ENCODE measurements at places on chromosomes 5 and 9. TPM values are rescaled to one million over a fixed set of nuclear protein-coding genes. Genes with fewer than 3 reads are reported as not detected.

DNA sequence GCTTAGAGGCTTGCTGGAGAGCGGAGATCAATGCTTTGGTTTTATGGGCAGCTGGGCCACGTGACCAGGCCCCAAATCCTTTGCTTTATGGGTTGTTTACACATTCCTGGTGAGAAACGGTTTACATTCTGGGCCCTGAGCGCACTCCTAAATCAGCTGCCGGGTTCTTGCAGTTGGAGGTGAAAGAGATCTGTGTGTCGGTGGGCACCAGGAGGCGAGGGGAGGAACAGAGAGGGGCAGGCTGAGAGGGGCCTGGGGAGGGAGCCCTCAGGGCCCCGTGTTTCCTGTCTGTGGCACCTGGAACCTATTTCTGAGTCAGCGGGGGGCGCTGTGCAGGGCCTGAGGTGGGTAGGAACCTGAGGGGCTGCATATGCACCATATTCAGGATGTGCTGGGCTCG lies 63.5 kb upstream of the HAND1 start:
- no peak for DNase-seq

DNA sequence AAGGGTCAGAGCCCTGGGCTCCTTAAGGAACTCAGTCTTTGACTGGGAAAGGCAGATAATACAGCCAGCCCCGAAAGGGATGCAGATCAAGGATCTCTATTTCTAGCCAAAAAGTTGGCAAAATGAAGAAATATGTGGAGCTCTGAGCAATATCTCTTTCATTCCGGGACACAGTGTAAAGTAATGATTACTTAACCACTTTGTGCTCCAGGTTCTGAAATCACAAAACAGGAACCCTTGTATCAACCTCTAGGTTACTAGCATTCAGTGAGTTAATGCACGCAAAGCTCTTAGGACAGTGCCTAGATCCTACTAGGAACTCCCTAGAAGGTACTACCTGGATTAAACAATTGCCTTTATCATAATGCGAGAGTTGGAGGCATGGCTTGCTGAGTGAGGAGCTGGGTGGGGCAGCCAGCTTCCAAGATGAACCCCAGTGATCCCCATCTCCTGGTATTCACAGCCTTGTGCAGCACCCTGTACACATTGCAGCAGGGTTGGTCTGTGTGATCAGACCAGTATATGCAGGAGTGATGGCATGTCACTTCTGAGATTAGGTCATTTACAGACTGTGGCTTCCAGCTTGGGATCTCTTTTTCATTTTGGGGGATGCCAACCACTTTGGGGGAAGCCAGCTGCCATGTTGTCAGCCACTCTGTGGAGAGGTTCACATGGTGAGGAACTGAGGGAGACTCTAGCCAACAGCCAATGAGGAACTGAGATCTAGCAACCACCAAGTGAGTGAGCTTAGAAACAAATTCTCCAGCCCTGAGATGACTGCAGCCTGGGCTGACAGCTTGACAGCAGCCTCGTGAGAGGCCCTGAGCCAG lies 103.1 kb upstream of the SLC44A1 start:
- DNase-seq: no peak

DNA sequence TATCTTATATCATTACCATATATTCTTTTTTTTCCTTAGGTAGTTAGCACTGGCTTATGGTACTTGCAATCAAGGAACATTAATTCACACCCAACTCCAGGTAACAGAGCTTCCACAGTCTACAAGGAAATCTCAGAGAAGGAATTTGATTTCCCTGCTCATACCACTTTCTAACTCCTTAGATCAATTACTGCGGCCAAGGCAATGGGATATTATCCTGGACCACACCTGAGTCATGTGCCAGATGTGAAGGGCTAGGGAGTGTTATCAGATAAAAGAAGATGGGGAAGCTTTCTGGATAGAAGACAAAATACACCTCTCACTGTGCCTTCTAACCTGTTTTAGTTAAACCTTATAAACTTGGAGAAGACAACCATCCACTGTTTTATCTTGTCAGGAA lies 181.2 kb downstream of the CCDC192 start:
- no peak for DNase-seq

- no peak for DNase-seq
These were observed 333.7 kb upstream of the EDIL3 start for GRCh38 chr5:84718377-84718776.

- DNase-seq: no peak
These were observed 128.8 kb upstream of the CACNA1B start for GRCh38 chr9:137748741-137749140.

DNA sequence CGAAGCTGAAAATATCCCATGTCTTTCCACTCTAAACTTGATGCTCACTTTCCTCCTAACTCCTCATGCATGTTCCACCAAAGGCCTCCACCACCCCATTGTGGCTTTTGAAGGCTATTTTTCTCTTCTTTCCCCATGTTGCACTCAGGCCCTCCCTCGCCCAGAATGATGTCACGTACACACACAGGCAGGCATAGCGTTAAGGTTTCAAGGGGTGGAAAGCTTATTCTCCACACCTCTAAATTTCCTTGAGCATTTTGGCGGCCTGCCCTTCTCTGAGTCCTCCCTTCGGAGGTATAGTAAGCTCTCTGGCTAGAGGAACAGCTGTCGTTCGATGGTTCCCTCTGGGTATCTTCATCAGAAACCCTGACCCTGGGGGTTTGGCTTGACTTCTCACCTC lies 673.5 kb downstream of the ACTL7B start:
- no peak for DNase-seq

GRCh38 chr9:134039386-134040175 lies 14.3 kb downstream of the BRD3OS start:
- no peak for DNase-seq

DNA sequence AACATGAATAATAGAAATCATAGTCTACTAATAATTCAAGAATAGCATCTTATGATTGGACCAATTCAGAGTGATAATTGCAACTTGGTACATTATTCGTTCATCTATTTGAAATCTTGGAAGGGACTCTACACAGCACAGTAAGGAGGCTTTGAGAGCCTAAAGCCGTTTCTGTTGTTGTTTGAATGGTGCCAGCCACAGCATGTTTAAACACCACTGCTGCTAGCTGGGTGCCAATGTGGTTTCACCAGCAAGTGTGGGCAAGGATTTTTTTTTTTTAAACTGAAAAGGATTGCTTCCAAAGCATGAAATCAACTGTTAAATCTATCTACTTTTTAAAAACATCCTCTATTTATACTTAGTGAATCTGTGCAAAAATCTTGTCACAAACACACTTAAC lies 253.9 kb upstream of the MAP3K1 start:
- DNase-seq: no peak

DNA sequence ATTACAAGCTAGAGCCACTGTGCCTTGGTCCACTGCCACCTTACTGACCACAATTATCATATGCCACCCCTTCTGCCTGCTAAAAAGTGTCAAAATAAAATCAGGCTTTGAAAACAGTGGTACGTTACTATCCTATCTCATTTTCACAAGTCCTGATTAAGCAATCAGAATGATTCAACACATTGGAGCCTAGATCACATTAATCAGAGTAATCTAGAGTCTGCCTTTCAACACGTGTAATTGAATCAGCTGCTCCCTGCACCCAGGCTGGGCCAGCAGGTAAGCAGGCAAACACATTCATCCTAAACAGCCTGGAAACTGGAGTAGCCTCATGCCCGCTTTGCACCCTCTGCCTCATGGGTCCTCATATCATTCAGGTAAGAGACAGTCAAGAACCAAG lies 186.2 kb downstream of the DCP2 start:
- DNase-seq: no peak

DNA sequence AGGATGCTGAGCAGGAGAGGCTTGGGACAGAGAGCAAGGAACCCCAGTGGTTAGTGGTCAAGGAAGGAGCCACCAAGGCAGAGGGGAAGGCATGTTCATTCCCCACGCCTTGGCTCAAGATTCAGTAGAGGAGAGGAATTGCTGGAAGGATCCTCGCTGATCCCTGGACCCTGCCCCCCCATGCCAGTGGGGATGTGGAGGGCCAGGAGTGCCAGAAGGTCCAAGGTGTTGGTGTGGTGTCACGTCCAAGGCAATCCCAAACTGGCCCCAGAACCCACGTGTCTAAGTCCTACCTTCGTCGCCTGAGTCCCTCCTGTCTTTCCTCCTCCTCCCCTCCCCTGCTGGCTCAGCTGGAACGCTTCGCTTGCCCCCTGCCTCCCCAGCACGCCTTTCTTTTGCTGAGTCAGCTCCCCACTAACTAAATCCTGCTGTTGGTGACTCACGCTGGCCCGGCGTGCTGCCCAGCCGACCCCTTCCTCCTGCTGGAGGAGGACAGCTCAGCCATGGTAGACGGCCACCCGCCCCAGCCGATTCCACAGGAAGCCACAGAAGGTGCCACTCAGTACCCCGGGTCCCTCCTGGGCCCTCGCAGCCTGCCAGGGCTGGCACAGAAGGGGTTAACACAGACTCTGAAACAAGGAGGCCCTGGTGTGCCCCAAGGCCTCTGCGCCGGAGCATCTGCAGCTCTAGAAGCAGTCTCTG lies 37.6 kb upstream of the ORM1 start:
- DNase-seq: peak; percentile 85

DNA sequence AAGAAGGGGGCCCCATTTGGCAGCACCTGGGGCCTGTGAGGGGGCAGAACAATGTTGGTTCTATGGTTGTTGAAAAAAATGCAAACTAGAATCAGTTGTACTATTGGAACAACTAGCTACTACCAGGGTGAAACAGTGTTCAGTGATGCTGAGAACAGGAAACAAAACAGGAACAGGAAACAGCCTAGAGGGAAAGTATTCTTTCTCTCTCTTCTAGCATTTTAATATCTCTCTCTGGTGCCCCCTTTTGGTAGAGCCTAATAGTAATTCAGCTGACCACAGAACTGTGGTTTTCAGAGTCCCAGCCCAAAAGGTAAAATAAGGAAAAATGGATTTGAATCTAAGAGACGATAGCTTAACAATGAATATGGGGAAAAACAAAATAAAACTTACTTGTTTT lies 138.0 kb upstream of the KCNN2 start:
- no peak for DNase-seq

- DNase-seq: no peak
These were observed 104.0 kb upstream of the CDKN2B start for GRCh38 chr9:22112870-22113821.

- no peak for DNase-seq
These were observed 459.4 kb downstream of the ANXA1 start for GRCh38 chr9:73611032-73611431.

DNA sequence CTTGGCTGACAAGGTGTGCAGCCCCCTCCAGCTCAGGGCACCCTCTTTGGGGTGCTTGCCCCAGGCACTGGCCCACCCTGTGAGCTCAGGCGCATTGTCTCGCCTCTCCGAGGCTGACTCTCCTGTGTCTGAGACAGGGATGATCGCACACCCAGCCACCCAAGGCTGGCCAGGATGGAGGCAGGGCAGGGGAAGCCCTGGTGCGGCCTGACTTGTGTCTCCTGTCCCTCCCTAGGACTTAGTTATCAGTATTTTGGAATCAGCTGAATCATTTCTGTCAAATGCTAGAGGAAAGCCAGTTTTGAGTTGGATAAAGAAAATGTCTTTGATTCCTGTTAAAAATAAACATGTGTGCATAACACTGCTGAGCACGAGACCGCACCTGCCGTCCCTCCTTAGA lies 2.5 kb upstream of the DBH start:
- no peak for DNase-seq

DNA sequence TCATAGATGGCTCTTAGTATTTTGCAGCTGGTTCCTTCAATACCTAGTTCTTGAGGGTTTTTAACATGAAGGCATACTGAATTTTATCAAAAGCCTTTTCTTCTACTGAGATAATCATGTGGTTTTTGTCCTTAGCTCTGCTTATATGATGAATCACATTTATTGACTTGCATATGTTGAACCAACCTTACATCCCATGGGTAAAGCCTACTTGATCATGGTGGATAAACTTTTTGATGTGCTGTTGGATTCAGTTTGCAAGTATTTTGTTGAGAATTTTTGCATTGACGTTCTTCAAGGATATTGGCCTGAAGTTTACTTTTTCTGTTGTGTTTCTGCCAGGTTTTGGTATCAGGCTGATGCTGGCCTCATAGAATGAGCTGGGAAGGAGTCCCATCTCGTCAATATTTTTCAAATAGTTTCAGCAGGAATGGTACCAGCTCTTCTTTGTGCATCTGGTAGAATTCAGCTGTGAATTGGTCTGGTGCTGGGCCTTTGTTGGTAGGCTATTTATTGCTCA lies 49.7 kb downstream of the YIPF5 start:
- no peak for DNase-seq

GRCh38 chr9:105069285-105069684 lies 141.3 kb upstream of the ABCA1 start:
- no peak for DNase-seq

DNA sequence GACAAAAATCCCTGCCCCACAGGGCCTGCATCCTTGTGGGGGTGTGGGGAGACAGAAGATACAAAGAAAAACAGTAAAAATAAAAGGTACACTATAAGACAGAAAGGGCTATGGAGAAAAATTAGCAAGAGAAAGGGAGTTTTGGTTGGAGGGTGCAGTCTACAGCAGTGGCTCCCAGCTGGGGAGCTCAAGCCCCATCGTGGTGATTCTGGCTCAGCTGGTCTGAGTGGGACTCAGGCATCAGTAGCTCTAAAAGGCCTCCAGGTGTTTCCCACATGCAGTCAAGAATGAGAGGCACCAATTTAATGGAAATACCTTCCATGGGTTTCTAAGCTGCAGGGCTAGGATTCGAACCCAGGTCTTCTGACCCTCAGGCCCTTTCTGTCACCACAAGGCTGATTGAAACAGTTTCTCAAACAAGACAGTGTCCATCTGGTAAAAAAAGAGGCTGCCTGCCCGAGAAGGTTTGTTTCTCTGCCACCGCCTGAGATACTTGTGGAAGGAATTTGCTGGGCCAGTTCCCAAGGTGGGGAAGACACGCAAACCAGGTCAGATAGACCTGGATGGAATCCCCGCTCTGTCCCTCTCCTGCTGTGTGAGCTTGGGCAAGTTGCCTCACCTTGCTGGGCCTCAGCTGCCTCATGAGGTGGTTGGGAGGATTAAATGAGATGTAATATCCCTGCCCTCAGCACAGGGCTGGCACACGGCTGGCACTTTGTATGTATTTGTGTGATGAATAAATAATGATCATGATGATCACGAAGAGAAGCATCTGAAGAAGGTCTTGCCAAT lies 43.1 kb downstream of the COL27A1 start:
- DNase-seq: no peak

DNA sequence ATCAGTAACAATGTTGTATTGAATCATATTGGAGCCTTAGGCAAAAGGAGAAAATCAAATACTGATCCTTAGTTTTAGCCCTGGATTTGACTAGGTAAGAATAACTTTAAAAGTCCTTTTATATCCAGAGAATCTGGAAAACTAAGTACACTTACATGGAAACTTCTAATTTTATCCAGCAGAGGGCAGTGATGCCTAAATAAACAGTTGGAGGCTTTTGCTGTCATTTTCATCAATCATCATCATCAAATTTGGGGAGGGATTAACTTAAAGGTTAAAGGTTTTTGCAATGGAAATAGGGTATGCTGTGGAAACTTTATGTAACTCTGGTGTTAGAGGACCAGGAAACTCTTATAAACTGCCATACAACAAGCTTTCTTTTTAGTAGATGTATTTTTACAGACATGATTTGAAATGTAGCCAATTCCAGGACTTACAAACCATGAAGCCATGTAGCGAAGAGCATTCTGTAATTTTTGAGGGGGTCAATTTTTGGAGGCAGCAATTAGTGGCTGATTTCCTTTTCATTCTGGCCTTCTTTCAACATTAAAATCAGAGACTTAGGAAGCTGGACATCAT lies 112.7 kb downstream of the OSTF1 start:
- DNase-seq: no peak

Gene NEUROG1
- not detected for total RNA-seq

Gene CCL19
- total RNA-seq: not detected

Gene NACC2
- total RNA-seq: 41.4 TPM

Gene GNAQ
- total RNA-seq: 115 TPM

Gene CD180
- total RNA-seq: 2.6 TPM

Gene IFNK
- not detected for total RNA-seq

Gene CAMK2A
- not detected for total RNA-seq

Gene FOXD4L5
- total RNA-seq: not detected

Gene SOX30
- not detected for total RNA-seq
